ENCODE measurements at places on chromosomes 5 and 9. TPM values are rescaled to one million over a fixed set of nuclear protein-coding genes. Genes with fewer than 3 reads are reported as not detected.

PPIC gene
- 47.2 TPM for total RNA-seq

PCDHA1 gene
- not detected for total RNA-seq

FGFR4 gene
- total RNA-seq = 4.6 TPM

SPINK13 gene
- total RNA-seq = not detected

KIF20A gene
- total RNA-seq = 0.64 TPM
